Activated naive CD4-positive, alpha-beta T cell treated with anti-CD3 and anti-CD28 coated beads, Interleukin-2, amount 10 ng/mL, durations not matched to agents 7 days and 5 days (primary cell): ENCODE measurements at places on chromosomes 2 and 18.

- DNase-seq: no peak
These were observed 323.9 kb upstream of the RND3 start for GRCh38 chr2:150811259-150811855.

DNA sequence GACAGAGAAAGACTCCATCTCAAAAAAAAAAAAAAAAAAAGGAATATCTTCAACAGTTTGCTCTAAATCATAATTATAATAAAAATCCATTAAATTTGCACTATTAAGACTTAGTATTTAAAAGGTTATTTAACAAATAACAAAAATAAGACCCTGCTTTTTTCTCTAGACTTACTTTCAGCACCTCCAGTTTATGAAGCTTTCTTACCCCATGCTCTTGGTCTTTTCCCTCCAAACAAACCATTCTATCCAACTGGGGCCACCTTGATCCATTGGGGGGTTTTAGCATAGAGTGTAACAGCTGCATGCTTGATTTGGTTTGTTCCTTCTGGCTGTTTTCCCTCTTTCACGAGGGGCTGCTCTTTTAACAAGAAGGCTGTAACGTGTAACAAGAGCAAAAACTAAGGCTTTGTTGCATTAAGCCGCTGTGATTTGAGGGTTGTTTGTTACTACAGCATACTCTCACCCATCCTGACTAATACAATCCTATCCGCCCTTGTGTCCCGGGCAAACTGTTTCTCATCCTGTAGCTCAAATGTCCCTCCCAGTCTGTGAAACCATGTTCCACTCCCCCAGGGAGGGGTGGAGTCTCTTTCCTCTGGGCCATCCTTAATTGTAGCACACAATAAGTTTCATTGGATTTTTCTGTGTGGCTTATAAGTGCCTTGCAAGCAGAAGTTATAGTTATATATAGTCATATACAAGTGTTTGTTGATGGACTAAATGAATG lies 9.6 kb upstream of the MYCN start:
- DNase-seq: no peak

DNA sequence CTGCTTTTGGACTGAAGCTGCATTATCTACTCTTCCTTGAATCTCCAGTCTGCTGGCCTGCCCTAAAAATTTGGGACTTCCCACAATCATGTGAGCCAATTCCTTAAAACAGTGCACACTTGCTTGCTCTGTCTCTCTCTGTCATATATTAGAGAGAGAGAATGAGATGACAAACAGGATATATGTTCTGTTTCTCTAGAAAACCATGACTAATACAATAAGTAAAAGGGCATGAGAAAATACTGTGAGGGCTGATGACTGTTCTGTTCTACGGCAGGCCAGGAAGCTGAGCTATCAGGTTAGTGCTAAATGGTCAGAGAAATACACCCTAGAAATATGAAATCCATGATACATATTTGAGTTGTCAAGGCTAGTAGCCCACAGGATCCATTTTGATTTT lies 1896.8 kb upstream of the CELF4 start:
- DNase-seq: no peak

DNA sequence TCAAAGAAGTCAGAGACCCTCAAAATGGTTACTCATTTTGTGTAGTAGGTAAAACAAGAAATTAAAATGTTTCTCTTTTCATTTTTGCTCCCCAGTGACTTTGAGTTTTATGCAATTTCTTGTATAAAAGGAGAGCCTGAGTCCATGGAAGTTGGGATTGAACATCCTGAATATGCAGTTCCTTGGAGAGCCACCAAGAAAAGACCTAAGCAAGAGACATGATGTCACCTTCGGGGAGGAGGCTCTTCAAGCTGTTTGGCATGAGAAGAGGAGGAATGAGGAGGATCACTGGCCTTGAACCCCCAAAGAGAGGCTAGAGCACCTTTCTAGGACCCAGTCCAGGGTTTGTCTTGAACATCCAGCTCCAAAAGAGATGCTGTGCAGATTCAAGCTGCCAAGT lies 83.5 kb upstream of the STPG4 start:
- DNase-seq: no peak

GRCh38 chr18:26634631-26635030 lies 86.3 kb upstream of the KCTD1 start:
- no peak for DNase-seq

- DNase-seq: no peak
These were observed 175.6 kb downstream of the LAMA1 start for GRCh38 chr18:6941996-6942395.
